ENCODE measurements at places on chromosomes 13 and 19. TPM values are rescaled to one million over a fixed set of nuclear protein-coding genes. Genes with fewer than 3 reads are reported as not detected.

DNA sequence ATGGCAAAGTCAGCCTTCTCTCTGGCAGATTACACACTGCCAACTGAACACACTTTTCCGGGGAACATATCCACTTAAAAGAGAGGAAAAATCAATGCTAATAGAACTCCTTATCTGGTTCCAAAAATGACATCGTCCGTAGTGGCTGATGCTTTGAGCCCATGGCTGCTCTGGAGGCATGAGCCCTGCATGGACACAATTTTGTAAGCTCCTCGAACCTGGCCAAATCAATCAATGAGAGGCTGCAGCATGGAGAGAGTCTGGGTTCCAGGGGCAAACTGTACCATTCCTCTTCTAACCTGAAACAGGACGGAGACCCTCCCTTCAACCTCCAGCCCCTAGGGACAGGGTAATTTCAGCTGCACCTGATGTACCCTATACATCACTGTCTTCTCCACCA is 21.0 kb upstream of the TSHZ3 start:
- no peak for DNase-seq

GRCh38 chr19:34224996-34225658 is 29.2 kb upstream of the GARRE1 start:
- DNase-seq: no peak

DNA sequence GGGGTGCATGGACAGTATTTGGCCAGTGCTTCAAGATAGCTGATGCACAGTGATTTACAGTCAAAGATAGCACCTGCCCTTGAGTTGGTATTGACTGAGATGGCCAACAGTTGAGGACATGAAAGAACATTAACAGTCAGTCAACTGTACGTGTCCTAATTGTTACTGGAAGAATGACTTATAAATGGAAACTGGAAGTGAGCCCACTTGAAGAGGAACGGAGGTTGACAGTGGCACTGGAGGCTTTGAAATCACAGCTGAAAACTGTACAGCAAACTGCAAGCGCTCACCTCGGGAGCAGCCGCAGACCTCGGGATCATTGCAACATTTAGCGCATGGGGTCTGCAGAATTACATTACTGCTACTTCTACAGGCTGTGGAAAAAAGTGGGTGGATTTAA is 77.1 kb downstream of the GGACT start:
- no peak for DNase-seq

DNA sequence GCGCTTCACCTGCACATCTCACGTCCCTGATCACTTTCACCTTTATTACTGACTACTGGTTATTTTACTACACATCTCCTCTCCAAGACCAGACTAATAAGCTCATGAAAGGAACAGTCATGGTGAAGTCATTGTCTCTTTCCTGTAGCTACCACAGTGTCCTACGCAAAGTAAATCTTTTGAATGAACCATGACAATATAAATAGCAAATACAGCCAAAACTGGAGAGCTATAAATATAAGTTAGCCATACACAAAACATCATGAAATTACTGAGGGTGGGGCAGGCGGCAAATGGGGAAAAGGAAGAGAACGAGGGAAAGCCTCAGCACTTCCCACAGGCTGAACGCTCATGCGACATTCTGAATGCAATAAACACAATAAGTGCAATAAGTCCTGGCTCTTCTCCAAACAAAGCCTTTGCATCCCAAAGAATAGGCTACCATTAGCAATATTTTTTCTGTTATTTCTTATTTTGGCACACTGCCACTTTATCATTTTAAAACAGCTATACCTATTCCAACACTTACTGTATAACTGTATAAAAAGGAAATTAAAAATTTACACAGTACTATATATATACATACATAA is 62.5 kb downstream of the TUBGCP3 start:
- no peak for DNase-seq

DNA sequence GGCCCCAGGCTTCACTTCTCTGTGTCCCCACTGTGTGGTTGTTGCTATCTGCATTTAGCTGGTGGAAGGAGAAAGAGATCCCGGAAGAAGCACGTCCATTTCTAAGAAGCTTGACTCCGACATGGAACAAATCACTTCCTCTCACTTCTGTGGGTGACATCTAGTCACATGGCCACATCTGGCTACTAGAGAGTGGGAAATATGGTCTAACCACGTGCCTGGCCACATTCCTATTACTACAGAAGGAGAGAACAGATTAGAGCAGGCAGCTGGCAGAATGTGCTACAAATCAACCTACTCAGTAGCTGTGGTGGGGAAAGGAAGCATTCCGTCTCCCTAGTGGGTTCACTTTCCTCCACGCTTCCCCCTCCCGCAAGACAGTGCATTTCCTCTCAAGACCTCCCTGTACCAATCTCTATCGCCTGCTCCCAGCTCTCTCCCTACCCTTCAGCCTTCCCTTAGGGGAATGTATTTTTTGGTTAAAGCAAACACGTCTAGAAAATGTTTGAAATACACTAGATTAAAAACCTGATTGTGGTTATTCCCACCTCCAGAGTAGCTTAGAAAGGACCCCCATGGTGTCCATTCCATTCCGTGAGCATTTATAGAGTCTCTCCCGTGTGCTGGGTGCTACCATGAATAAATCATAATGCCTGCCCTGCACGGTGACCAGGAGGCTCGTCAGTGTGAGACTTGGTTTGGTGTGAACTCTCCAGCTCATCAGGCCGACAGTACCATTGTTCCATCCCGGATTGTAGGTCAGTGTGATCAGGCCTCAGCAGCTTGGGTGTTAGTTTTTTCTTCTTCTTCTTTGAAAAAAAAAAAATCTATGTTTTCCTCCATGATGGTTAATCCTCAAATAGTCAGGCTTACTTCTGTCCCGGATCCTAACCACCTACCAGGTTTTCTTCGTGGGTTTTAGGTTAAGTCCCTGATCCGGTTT is 8.0 kb upstream of the AMER2 start:
- no peak for DNase-seq

DNA sequence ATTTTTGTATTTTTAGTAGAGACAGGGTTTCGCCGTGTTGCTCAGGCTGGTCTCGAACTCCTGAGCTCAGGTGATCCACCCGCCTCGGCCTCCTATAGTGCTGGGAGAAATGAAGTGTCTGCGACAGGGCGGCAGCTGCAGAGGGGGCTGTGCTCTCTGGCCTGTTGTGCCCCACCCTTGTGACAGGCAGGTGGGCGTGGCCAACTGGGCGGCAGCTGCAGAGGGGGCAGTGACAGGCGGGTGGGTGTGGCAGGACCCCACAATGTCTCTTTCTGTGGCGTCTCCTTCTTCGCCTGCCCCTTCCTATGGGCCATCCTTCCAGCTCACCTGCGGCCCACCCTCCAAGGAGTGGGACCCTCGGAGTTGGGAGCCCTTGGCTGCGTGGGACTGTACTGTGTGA is 11.8 kb downstream of the STK11 start:
- DNase-seq: no peak

DNA sequence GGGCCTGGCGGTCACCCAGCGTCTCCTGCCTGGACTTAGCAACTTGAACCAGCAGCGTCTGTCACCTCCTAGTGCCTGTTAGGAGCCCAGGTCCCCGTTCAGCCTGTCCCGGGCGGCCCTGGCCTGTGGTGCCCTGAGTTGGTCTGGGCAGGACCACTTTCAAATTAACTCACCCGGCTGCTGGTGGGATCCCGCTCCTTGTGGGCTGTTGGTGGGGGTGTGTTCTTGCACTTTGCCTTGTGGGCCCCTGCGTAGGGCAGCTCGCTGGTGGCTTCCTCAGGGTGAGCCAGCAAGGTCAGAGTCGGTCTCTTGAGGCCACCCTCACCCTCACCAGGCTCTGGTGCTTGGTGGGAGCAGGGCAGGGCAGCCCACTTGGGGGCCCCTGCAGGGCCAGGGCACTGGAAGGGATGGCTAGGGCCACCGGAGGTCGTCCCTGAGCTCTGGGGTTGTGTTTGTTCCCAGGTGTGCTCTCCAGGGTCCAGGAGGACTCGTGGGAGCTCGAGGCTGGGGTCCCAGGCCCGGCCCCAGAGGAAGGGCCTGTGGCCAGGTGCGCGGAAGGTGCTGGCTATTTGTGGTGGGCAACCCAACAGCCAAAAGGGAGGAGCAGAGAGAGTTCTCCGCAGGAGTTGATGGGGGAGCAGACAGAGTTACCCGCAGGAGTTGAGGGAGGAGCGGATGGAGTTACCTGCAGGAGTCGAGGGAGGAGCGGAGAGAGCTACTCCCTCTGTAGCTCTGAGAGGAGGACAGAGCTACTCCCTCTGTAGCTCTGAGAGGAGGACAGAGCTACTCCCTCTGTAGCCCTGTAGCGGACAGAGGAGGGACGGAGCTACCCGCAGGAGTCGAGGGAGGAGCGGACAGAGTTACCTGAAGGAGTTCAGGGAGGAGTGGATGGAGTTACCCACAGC is 16.9 kb downstream of the TFDP1 start:
- DNase-seq: peak; percentile 64

DNA sequence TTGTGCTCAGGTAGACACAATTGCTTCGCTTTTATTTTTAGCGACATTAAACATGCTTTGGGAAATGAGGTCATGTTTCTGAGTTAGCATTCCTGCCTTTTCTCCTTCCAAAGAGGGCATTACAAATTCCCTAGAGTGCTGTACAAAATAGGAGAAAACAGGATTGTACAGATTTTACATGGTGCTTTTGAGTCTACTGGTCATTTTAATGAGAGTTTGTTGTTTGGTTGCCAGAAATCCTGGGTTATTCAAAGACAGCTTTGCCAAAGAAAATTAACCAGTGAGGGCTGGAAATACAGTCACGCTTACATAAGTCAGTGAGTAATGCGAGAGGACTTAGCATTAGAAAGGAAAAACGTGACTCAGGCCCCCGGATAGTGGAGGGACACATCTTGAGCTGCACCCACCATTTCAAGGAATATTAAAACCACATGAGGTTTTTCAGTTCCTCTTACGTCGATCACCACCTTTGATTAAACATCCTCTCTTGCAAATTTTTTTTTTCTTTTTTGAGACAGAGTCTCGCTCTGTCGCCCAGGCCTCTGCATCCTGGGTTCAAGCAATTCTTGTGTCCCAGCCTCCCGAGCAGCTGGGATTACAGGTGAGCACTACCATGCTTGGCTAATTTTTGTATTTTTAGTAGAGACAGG is 55.4 kb downstream of the SACS start:
- DNase-seq: no peak

GRCh38 chr13:29953542-29953941 is 103.1 kb upstream of the UBL3 start:
- no peak for DNase-seq

DNA sequence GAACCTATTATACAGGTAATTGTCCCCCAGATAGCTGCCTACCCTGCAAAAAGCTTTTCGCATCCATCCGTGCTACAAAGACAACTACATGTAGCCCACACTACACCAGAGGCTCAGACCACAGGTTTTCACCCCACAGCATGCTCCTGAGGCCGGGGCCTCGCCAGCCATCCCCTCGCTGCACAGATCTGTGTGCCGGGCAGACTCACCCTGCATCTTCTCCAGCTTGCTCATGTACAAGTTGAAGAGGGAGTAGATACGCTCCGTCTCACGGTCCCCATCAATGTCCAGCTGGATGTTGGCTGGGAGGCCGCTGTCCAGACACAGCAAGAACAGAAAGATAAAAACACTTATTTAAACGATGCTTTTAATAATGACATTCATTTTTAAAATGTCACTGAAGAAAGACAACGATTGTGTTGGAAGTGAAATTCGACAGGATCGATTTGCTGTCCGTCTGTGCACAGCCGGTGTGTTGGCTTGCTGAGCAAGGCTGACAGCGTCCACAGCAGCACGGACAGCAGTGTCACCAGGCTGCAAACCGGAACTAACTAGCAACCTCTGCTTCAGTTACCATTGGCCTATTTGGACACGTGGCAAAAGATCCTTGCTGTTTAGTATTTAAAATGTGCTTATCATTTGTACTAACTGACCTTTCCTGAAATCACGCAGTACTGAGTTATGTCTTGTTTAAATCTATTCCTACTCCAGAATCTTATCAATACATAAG is 18.6 kb upstream of the C13orf46 start:
- DNase-seq: peak; percentile 33

GRCh38 chr13:91934354-91934753 is 535.9 kb downstream of the GPC5 start:
- no peak for DNase-seq

GRCh38 chr19:16036397-16036925 is 39.8 kb upstream of the TPM4 start:
- no peak for DNase-seq

GRCh38 chr13:113063091-113063491 is 42.5 kb upstream of the F7 start:
- DNase-seq: no peak

DNA sequence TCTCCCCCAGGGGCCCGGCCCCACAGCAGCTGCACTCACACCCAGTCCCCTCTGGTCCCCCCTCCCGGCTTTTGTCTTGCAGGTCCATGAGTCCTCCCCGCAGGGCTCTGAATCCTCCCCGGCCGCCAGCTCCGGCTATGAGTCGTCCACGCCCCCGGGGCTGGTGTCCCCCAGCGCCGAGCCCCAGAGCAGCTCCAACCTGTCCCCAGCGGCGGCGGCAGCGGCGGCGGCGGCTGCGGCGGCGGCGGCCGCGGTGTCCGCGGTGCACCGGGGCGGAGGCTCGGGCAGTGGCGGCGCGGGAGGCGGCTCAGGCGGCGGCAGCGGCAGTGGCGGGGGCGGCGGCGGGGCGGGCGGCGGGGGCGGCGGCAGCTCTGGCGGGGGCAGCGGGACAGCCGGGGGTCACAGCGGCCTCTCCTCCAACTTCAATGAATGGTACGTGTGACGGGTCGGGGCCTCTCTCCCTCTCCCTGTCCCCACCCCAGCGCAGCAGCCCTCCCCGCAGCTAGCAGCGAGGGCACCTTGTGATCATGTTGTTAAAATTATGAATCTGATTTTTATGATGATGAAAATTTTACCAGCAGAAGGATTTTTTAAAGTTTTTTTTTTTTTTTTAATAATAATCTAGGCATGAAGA is 3.8 kb downstream of the ZIC2 start:
- no peak for DNase-seq

Gene SBSN
- polyA plus RNA-seq: not detected

Gene CYP2A6
- not detected for polyA plus RNA-seq

Gene DZIP1
- polyA plus RNA-seq: 26.7 TPM

Gene NLRP11
- not detected for polyA plus RNA-seq

Gene THAP8
- 10.3 TPM for polyA plus RNA-seq
